Cerebellar nuclear complex (tissue), 1 donor: ENCODE measurements at places on chromosomes 2 and 18.

DNA sequence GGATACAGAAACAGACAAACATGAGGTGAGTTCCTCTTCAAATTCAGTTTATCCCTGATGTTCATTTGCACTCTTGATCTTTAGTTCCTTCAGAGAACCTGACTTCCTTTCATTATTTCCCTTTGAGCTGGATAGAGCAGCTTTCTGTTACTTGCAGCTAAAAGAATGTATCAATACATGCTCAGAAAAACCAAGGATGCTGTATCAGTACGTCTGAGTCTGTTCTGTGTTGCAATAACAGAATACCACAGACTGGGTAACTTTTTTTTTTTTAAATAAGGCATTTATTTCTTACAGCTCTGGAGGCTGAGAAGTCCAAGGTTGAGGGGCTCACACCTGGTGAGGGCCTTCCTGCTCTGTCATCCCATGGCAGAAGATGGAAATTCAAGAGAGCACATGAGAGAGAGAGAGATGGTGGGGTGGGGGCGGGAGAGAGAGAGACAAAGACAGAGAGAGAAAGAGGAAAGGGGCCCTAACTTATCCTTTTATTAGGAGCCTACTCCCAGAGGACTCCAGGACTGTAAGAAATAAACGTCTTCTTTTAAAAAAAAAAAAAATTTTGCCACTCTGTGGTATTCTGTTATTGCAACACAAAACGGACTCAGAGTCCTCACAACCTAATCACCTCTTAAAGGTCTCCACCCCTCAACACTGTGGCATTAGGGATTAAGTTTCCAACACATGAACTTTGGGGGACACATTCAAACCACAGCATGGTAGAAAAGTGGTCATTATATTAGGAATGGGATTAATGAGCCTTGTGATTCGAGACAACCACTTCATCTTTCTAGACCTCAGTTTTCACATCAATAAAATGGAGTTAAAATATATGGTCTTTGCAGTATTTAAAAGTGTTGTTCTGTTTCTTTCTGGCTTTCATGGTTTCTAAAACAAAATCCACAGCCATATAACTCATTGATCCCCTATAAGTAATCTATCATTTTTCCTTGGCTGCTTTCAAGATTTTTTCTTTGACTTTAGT lies 18.4 kb upstream of the SELENOI start:
- DNase-seq, result no peak

DNA sequence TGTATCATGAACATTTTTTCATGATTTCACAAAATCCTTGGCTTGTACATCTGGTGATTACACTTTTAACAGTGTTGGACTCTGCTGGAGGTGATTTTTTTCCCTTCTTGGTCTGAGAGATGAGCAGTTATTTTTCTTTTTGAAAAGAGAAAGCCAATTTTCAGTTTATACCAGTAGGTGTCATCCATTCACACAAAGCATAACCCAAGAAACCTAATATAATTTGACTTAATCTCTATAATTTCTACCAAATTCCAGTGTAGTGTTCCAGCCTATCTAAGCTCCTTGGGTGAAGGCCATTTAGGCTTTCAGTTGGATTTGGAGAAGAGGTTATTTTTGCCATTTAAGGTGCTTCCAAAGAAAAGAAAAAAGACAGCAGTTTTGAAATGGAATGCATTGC lies 7.7 kb upstream of the ICOS start:
- no peak for DNase-seq

DNA sequence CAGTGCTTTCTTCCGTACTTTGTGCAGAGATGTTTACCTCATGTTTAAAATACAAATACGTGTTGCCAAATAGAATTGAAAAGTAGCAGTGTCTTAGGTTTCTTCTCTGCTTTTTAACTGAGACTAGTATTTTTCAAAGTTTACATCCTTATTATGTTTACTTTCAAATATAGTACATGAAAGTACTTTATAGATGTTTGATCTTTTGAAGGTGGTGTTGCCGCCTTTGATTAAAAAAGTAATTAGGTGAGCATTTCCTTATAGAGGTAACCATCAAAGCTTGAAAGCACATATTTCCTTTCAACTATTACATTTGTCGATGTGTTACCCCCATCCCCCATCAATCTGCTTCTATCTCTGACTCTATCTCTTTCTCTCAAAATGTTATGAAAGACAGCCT lies 87.0 kb downstream of the CERS6 start:
- DNase-seq, result no peak

- no peak for DNase-seq
Observed at GRCh38 chr2:27074738-27075565, 3.5 kb upstream of the EMILIN1 start.

- no peak for DNase-seq
Observed at GRCh38 chr2:64613276-64613675, 40.4 kb downstream of the SERTAD2 start.

DNA sequence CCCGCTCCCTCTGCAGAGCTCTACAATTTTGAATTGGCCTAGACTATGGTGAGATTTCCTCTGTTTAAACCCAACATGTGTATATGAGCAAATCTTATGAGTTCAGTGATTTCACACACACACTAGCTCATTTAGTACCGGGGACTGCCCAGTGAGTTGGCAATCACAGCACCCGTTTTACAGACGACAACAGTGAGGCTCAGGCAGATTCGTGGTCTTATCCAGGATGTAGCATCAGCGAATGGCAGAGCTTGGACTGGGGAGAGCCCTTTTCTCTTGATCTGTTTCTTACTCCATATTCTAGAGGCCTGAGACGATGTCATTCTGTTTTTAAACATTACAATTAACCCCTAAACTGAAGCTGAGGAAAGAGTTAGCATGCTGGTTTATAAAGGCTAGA lies 419.9 kb downstream of the NBAS start:
- DNase-seq, result no peak

- DNase-seq, result no peak
Observed at GRCh38 chr2:59774821-59775433, 778.5 kb downstream of the BCL11A start.

DNA sequence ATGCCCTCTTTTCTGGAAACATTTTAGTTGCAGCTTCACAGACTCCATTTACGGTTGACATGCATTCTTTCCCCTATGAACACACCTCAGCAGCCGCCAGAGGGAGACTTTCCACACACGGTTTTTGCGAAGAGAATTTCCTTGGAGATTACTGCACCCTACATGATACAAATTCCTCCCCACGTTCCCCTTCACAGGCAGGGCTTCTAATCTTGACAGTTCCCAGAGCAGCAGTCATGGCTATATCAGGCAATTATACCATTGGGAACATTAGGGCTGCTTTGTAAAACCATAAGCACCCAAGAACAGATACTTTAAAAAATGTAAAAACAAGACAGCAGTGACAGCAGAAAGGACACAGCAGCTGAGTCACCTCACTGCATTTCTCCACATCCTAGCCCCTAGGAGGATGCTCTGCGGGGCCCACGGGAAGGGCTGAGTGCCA lies 253.8 kb downstream of the TGIF1 start:
- DNase-seq, result peak; percentile 82

GRCh38 chr2:15975676-15976075 lies 35.3 kb downstream of the MYCN start:
- no peak for DNase-seq

DNA sequence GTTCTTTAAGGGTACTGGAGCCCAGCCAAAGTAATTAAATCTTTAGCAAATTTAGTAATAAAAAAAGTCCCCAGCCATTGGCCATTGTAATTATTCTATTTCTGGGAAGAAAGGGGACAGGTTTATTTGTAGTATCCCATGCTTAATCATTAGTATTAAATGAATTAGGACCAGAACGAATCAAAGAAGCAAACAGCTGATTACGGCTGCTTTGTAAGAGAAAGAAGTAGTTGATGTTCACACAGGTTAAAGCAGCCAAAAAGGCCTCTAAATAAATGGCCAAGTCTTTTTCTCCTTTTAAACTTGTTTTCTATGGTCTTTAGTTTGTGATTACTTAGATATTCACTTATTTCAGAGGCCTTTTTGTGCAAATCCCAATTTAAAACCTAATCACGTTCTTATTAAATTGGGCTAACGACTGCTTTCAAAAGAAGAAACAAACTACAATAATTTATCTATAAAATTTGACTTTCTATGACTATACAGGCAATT lies 48.6 kb upstream of the DNAH7 start:
- DNase-seq, result no peak

GRCh38 chr2:213787869-213788268 lies 503.6 kb downstream of the SPAG16 start:
- DNase-seq, result no peak

GRCh38 chr2:120430957-120431356 lies 85.0 kb downstream of the INHBB start:
- no peak for DNase-seq

GRCh38 chr2:222000326-222000725 lies 298.5 kb downstream of the PAX3 start:
- no peak for DNase-seq

DNA sequence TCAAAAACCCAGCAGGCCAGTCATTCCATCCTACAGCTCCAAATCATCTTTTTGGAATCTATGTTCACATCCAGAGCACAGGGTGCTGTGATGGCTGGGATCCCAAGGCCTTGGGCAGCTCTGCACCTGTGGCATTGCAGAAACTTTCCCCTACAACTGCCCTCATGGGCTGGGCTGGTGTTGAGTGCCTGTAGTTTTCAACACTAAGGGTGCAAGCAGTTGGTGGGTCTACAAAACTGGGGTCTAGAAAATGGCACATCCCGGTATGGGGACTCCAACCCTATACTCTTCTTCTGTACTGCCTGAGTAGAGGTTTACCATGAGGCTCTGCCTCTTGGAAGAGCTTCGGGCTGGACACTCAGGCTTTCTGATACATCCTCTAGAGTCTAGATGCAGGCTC lies 95.2 kb upstream of the TEKT4 start:
- no peak for DNase-seq

DNA sequence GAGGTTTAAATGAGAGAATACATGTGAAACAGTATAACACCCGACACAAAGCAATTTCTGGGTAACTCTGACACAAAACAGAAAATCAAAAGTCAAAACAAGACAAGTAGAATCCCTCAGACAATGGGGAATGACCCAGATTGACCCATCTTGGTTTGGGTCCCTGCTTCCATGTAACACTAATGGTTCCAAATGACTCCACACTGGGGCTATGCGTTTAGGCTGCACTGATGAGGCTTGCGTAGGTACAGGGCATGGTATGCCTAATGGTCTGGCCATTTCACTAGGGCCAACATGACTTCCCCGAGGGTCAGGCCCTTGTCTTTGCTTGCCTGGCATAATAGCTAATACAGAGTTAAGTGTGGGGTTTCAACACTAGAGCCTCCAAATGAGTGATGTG lies 27.2 kb upstream of the NFE2L2 start:
- no peak for DNase-seq
